Esophagus mucosa (tissue), 1 donor: ENCODE measurements at places on chromosomes 1 and 21. TPM values are rescaled to one million over a fixed set of nuclear protein-coding genes. Genes with fewer than 3 reads are reported as not detected.

- ATAC-seq = no peak
Observed at GRCh38 chr1:226825037-226825745, 45.2 kb upstream of the PSEN2 start.

The PARP1 gene
- total RNA-seq = 55.2 TPM

DNA sequence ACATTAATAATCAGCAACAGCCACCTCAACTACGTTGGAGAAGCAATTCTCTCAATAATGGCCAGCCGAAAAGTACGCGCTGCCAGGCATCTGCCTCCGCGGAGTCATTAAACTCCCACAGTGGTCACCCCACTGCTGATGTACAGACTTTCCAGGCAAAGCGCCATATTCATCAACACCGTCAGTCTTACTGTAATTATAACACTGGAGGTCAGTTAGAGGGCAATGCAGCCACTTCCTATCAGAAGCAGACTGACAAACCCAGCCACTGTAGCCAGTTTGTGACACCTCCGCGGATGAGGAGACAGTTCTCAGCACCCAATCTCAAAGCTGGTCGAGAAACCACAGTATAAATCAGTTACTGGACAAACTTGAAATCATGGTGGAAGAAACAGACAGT lies 93.9 kb downstream of the KIF1B start:
- ATAC-seq = no peak

The OLFML2B gene
- total RNA-seq = 0.72 TPM

GRCh38 chr1:75559800-75560199 lies 51.1 kb downstream of the SLC44A5 start:
- no peak for ATAC-seq

The HAO2 gene
- not detected for total RNA-seq

The RGS1 gene
- 1.7 TPM for total RNA-seq

- ATAC-seq = no peak
Observed at GRCh38 chr21:30148906-30149305, 17.7 kb downstream of the CLDN17 start.

The NBPF26 gene
- 22.2 TPM for total RNA-seq

- no peak for ATAC-seq
Observed at GRCh38 chr1:84481317-84481716, 2.3 kb downstream of the RPF1 start.

GRCh38 chr1:241799416-241799815 lies 48.6 kb upstream of the EXO1 start:
- no peak for ATAC-seq

The CFAP141 gene
- not detected for total RNA-seq

- ATAC-seq = no peak
Observed at GRCh38 chr1:42684139-42684538, 1.9 kb downstream of the YBX1 start.

DNA sequence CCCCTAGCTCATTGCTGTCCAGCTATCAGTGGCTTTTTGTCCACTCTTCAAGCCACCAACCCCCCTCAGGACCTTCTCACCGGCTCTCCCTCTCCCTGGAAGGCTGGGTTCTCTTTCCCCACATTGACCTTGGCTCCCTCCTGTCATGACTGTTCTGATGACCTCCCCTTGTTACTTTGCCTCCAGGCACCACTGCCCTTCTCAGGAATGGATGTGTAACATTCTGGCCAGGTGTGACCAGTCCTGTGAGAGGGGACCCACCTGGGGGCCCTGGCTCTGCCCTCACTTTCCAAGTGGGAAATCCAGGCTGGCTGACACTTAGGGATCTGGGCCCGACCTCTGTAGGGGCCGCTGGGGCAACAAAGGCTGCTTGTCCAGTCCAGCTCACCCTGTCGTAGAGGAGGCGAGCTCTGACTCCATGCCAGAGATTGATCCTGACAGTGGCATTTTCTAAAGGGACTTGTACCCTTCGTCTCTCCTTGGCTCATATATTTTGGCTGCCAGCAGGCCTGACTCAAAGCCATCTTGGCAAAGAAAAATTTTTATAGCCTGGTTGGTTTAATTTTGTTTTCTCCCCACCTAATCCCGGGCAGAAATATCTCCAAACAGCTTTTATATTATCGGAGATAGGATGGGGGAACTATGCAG lies 37.9 kb upstream of the USP24 start:
- no peak for ATAC-seq
